Suprapubic skin (tissue), 4 donors: ENCODE measurements at places on chromosomes 5 and 9. TPM values are rescaled to one million over a fixed set of nuclear protein-coding genes. Genes with fewer than 3 reads are reported as not detected.

GRCh38 chr5:130068988-130069387 is 164.7 kb downstream of the CHSY3 start:
- no peak for DNase-seq

- no peak for DNase-seq
Measured at GRCh38 chr5:72467461-72467860, 39.7 kb downstream of the ZNF366 start.

- DNase-seq = no peak
Measured at GRCh38 chr9:6098431-6098830, 83.0 kb upstream of the RANBP6 start.

The YTHDC2 gene
- total RNA-seq = 61.7 TPM

The PCDHB8 gene
- 0.93 TPM for total RNA-seq

The PCDHGC3 gene
- total RNA-seq = 64.1 TPM

The IL9 gene
- total RNA-seq = not detected

DNA sequence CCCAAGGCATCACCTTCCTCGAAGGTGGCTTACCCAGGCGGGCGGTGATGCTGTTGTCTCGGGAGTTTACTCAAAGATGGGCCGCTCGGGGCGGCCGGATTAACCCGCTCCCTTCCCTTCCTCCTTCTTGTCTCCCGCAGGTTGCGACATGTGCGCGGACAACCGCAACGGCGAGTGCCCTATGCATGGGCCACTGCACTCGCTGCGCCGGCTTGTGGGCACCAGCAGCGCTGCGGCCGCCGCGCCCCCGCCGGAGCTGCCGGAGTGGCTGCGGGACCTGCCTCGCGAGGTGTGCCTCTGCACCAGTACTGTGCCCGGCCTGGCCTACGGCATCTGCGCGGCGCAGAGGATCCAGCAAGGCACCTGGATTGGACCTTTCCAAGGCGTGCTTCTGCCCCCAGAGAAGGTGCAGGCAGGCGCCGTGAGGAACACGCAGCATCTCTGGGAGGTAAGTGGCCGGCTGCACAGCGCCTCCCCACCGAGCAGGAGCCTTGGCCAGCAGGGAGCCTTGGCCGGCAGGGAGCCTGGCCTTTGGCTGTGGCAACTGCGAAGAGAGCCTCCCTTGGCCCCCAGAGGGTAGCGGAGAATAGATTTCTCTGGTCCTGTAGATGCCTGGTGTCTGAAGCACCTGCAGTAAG is 10.6 kb downstream of the PRDM6 start:
- DNase-seq = no peak

GRCh38 chr5:175484829-175485228 is 6.5 kb downstream of the SFXN1 start:
- DNase-seq = no peak

The PCDHAC1 gene
- 0.18 TPM for total RNA-seq

The ELOVL7 gene
- total RNA-seq = 39.4 TPM

DNA sequence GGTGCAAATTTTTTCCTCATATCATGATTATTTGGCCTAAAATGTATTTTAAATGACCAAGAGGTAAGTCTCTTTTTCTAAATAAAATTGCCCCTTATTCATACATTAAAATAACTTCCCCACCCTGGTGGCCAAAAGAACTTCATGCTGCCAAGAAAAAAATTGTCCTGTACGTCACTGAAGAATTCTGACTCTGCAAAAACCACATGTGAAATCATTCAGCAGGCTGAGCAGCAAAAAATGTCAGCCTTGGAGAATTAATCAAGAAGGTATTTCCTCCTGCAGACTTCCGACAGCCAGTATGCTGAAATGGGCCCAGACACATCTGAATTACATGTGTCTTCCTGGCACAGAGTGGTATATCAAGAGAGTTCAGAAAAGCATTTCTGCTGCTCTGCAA is 94.6 kb upstream of the HMHB1 start:
- DNase-seq = no peak

GRCh38 chr9:89635816-89636215 is 31.0 kb downstream of the GADD45G start:
- DNase-seq = no peak

- no peak for DNase-seq
Measured at GRCh38 chr5:150987746-150988145, 32.6 kb upstream of the GPX3 start.
